ENCODE measurements at places on chromosomes 4 and X. TPM values are rescaled to one million over a fixed set of nuclear protein-coding genes. Genes with fewer than 3 reads are reported as not detected.

Gene PWWP3B
- 2.8 TPM for total RNA-seq

Gene PPEF2
- total RNA-seq: not detected

Gene SOWAHB
- 0.28 TPM for total RNA-seq

Gene SHROOM2
- 2.0 TPM for total RNA-seq

Gene GLA
- total RNA-seq: 37.0 TPM

- DNase-seq: no peak
Measured at GRCh38 chr4:117900832-117901231, 133.5 kb upstream of the NDST3 start.

- DNase-seq: no peak
Measured at GRCh38 chr4:93501946-93502345, 326.6 kb upstream of the ATOH1 start.

GRCh38 chrX:110944751-110945675 lies 149.4 kb upstream of the CHRDL1 start:
- DNase-seq: no peak

GRCh38 chr4:35216636-35217035 lies 1027.7 kb downstream of the ARAP2 start:
- DNase-seq: no peak

DNA sequence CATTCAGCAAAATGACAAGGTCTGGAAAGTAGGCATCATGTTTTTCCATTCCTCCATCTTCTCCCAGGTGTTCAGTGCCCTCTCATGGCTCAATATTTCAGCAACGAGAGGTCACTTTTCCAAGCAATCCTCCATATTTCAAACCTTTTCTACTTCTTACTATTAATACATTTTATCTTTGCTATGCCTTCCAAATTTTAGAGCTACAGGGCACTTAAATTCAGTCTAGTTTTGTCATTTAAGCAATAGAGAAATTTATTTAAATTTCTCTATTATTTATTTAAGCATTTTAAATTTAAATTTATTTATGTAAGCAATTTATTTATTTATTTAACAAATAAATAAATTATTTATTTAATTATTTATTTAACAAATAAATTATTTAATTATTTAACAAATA lies 305.1 kb upstream of the ANXA10 start:
- DNase-seq: no peak

DNA sequence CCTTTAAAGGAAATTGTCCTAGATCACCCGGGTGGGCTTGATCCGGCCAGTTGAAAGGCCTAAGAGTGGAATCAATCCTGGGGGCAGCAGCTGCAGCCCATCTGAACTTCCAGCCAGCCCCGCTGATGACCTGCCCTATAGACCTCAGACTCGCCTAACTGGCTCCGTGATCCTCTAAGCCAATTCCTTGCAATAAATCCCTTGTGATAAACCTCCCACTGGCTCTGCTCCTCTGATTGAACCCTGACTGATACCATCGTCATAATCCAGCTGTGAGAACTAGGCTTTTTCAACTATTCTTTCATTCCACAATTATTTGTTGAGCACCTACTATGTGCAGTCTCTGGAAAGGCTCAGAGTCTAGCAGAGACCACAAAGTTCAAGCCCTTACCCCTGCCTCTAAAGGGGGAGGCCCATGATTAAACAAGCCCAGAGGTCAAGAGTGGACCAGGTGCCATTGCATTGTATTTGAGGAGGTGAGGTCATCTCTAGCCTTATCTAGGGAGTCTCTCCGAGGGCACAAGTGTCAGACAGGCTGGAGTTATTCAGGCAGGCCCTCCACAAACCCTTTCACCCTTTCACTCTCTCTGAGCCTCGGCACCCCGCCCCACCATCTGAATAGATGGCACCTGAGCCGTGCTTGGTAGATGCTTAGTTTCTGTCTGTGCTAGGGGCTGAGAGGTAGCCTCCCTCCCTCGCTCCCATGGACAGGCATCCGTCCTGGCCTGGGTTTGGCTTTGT lies 20.5 kb upstream of the GPR78 start:
- no peak for DNase-seq

GRCh38 chr4:1472911-1473518 lies 66.8 kb upstream of the NKX1-1 start:
- no peak for DNase-seq

- DNase-seq: no peak
Measured at GRCh38 chr4:172830295-172830764, 338.3 kb upstream of the GALNT7 start.

DNA sequence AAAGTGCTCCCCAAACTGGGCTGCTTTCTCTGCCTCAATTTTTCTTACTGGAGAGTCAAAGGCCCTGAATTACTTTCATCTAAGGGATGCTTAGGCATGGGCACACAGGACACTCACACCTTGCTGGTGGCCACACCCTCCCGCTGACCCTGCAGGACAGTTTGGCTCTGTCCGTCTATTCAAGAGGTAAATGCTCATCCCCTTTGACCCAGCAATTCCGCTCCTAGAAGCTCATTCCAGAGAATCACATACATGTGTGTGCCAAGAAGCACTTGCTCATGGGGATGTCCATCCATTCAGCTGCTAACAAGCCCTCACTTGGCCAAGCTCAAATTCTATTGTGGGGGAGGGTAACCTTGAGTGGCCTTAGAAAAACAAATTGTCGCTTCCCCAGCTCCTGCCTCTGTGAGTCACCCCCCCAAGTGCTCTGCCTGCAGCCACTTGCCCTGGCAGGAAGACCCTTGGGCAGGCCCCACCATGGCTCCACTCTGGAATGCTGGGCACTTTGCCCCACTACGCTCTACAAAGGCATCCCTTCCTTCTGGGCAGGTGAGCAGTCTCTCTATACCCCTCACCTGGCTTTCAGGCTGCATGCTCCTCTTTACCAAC lies 54.5 kb downstream of the HTRA3 start:
- DNase-seq: no peak

- DNase-seq: no peak
Measured at GRCh38 chr4:180635281-180635680, 1607.9 kb upstream of the TENM3 start.

DNA sequence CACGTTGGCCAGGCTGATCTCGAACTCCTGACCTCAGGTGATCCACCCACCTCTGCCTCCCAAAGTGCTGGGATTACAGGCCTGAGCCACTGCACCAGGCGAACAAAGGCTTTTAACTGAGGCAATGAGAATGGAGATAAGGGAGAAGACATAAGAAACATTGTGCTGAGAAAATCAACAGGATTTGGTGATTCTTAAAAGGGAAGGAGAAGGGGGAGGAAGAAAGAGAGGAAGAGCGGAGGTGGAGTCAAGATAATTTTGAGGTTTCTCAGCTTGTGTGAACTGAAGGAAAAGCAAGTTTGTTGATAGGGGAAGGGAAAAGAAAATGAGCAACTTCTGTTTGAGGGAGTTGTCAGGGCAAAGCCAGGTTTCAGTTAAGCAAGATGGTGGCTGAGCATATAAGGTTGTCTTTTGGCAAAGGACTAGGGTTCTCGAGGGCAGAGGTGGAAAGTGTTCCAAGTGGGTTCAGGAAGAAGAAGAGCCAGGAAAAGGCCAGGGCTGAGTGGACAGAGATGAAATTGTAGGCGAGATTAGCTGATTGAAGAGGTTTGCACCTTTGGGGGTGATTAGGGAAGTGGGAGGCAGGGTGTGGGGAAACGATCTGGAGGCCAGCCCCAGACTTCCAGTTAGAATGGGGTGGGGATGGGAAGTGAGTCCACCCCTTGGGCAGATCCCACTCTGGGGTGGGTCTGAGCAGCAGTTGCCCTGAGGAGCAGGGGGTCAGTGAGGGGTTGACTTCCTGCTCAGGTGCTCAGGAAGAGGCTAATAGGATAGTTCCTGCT lies 7.8 kb downstream of the DOCK11 start:
- no peak for DNase-seq

- no peak for DNase-seq
Measured at GRCh38 chrX:1430451-1430850, 22.3 kb downstream of the ASMTL start.

GRCh38 chr4:111807576-111807975 lies 337.7 kb upstream of the FAM241A start:
- no peak for DNase-seq

Data from omental fat pad (tissue), 4 donors.